ENCODE measurements at places on chromosomes 4 and X.

DNA sequence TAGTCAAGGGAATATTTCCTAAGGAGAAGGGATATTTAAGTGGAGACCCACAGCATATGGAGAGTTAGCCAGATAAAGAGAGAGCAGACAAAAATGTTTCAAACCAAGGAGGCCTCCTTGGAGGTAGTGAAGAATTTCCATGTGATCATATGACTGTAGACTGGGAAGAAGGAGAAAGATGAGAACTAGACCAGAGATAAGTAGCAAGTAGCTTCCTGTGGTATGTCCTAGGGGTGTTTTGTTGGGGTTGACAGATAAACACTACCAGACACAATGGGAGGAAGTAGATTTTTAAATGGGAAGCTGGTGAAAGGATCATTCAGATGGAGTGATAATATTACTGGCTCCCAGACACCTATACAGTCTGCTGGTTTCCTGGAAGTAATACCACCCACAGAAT, 13.6 kb downstream of the SYAP1 start:
- DNase-seq = no peak

GRCh38 chr4:141074098-141074878, 59.0 kb downstream of the RNF150 start:
- no peak for DNase-seq

DNA sequence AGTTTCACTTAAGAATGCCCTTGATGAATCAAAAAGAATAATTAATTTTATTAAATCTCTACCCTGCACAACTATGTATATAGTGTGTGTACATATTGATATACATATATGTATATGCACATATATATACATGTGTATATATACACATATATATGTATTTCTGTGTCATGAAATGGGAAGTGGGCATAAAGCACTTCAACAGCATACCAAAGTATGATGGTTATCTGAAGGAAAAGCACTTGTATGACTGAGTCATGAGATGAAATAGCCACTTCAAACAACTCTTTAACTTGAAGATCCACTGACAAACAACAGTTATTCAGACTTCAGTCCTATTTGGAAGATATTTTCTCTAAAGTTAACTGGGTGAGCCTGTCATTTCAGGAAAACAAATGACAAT, 16.3 kb downstream of the RNF128 start:
- DNase-seq = peak; percentile 30

- no peak for DNase-seq
These were observed 101.2 kb upstream of the CBLL2 start for GRCh38 chrX:22171287-22172060.

- DNase-seq = no peak
These were observed 60.1 kb upstream of the ADRA2C start for GRCh38 chr4:3706111-3706511.

- DNase-seq = no peak
These were observed 49.0 kb downstream of the SH2D1A start for GRCh38 chrX:124395145-124395880.

DNA sequence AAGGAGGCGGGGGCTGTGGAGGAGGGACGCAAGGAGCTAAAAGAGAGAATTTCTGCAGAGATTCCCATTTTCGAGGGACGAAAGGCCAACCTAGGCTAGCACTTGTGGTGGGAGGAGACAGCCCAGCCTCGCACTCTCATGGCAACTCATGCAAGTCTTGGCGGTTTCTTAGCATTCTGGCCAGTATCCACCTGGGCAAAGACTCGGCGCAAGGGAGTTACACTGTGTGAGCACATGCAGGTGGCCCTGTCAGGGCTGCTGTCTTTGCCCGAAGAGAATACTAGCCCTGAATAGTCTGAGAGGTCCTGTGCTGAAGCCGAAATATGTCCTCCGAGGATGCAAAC, 15.5 kb downstream of the MCF2 start:
- no peak for DNase-seq

DNA sequence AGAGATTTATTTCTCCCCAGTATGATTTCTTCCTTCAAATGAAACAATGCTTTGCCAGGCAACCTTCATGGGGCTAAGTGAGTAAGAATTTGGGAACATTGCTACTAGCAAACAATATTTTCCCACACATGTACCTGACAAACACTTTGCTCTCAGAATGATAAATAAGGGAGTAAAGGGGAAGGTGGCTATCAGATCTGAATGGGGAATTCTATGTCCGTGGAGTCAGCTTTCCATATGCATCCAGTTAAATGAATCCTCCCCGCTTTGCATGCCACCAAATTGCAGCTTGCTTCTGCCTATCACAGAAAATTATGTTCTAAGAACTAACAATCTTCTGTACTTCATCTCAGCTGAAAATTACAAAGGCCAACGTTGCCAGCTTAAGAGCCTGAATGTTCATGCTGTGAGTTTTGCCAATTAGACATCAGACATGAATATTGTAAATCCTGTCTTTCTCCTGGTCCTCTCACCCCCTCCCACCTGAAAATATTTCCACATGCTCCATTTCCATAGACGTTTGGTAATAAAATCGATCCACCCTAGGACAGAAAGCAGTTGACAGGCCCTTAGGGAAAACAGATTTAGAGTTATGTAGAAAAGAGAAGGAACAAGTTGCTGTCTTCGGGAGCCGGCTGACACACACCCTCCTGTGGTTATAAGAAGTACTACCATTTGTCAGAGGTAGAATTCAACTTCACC, 6.3 kb downstream of the MEPE start:
- DNase-seq = peak; percentile 30

DNA sequence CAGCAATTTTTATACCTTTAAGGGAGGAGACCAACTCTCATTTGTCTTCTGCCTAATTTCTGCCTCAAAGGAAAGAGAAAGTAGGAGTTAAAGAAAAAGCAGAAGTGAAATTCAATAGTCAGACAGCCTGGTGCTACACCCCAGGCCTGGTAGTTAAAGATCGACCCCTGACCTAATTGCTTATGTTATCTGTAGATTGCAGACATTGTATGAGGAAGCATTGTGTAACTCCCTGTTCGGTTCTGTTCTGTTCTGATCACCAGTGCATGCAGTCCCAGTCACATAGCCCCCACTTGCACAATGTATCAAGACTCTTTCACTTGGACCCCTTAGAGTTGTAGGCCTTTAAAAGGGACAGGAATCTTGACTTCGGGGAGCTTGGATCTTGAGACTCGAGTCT, 335.9 kb upstream of the AR start:
- no peak for DNase-seq

- DNase-seq = no peak
These were observed 4.1 kb upstream of the CPLX1 start for GRCh38 chr4:829761-830600.

- no peak for DNase-seq
These were observed 3.1 kb downstream of the SRPX2 start for GRCh38 chrX:100647095-100647494.

DNA sequence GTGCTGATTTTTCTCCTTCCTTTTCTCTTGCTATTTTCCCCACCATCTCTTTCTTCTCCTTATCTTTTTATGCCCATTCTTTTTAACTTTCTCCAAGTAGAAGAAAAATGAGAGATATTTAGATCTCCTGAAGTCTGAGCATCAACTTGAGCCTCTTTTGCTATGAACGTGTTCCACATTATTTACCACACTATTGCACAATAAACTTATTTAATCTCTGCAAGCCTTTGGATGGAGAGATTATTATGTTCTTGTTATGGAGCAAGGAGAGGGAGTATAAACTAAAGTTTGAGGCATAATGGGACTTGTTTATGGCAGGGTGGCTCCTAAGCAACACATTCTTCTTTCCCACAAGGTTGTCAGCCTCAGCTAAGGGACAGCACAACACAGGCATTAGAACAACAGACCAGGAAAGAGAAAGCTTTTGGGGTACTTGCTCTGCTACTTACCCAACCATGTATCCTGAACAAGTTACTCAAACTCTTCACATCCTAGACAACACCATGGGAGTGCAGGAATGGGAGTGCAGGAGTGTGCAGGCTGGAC, 365.5 kb upstream of the BOD1L1 start:
- DNase-seq = no peak

DNA sequence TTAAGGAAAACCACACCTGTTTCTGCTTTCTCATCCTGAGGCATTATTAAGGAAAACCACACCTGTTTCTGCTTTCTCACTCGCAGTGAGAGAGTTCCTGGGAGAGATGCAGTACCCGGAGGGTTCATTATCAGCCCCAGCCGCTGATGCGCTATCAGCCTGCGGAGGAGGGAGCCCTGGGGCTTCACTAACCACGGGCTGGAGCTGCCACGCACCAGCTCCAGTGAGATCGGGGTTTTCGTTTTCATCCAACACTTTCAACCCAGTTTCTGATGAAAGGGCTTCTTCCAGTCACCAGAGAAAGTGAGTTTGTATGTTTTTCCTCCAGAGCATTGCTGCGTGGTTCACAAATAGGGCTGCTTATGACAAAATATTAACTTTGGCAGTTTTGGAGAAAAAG, 93.2 kb upstream of the PRKX start:
- no peak for DNase-seq

GRCh38 chr4:62087706-62088105, 887.6 kb downstream of the ADGRL3 start:
- DNase-seq = no peak

DNA sequence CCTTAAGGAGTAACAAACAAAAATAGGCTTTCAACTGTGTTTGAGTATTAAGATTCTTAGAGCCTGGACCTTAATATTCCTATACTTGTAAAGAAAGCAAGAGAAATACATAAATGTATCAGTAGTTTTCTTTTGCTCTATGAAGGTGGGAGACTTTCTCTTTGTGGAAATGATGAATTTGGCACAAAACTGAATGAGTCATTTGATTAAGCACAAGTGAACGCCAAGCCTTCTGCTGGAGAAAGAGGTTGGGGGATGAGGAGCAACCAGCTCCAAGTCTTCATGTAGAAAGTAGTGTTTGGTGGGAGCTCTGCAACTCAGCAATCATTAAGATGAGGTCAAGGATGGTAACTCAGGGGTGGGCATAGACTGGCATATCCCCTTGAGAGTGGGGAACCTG, 49.6 kb downstream of the MEPE start:
- DNase-seq = no peak

GRCh38 chr4:95779447-95779846, 60.4 kb upstream of the PDHA2 start:
- DNase-seq = no peak

- DNase-seq = no peak
These were observed 121.2 kb downstream of the GASK1B start for GRCh38 chr4:158051401-158052235.

All from ACHN (cell line).